ELR (cell line): ENCODE measurements at places on chromosomes 3 and 15.

DNA sequence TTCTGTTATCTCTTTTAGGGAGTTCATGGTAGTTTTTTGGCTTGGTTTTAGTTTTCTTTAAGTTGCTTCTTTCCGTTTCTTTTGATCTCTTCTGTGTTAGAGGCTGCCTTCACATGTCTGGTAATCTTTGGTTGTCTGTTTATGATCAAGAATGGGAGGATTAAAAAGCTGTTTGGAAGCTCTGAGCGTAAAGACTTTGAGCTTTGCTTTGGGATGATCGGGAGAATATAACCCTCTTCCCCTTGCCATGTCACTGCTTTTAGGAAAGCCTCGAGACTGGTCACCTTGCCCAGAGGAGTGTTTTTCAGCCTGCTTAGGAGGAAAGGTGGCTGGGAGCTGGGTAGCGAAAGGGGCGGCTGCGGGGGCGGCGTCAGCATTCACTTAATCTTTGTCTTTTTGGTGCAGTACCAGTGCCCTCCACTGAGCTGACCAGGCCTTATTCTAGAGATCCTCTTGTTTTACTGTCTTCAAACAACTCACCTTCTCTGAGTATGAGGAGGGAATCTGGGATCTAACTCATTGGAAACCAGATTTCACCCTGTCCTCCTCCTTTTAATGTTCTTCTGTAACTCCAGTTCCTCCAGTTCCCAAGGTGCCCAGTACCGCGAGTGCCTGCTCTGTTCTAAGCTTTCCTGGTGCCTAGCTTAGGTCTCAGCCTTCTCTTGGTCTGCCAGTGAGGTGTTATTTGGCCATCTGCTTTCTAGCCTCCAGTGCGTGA lies 15.5 kb downstream of the TATDN2 start:
- peak; percentile 61 for DNase-seq

DNA sequence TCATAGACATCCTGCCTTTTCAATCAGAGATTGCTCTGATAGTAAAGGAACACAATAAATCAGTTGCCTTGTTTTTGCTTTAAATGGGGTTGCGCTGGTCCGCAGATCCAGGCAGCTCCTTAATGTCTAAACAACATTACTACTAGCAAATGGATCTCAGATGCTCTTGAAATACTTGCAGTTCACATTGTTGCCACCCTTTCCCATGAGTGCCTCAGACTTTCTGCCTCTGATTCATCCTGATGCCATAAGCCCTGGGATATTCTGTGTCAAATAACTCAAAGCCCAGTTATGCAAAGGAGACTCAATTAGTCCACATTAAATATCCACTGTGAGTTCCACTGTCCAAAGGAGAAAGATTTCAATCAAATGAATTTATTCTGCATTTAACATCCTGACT lies 196.7 kb downstream of the PLCH1 start:
- DNase-seq, result peak; percentile 42

GRCh38 chr3:123319760-123320159 lies 118.0 kb downstream of the SEC22A start:
- no peak for DNase-seq

GRCh38 chr3:105255350-105255749 lies 111.4 kb upstream of the ALCAM start:
- DNase-seq, result no peak

GRCh38 chr3:85364296-85364909 lies 405.6 kb downstream of the CADM2 start:
- no peak for DNase-seq

- DNase-seq, result no peak
Observed at GRCh38 chr15:41647262-41647661, 12.9 kb upstream of the MGA start.

DNA sequence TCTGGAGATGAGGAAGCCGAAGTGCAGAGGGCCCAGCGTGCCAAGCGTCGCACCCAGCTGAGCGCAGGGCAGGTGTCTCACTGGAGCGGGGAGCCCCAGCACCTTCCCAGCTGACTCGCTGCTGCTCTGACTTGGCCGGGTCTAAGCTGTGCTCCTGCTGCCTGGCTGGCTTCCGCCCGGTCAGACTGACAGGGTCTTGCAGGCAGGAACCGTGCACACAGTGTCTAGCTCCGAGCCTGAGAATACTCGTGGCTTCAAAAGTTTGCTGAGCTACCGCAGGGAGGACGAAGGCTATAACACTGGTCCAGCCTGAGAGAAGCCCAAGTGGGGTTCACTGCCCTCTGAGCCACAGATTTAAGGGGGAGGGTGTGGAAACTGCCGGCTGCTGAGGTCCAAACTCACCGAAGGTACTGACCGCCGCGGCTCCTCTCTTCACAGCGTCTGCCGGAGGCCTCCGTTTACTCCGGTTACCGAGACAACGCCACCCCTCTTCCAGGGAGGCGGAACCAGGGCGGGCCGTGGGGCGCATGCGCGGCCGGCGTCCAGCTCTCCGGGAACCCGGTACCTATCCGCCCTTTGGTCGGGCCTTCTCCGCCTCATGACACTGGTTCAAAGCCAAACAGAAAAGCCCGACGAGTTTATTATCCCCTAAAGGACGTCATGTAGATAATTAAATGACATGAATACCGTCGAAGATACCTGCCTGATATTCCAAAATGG lies at the start of gene CFAP44:
CFAP44 (minus strand) TSS at position 443 of the 720 bp plus-strand sequence. CDS start 7,829 bp downstream, outside the sequence.
- DNase-seq, result peak; percentile 61

DNA sequence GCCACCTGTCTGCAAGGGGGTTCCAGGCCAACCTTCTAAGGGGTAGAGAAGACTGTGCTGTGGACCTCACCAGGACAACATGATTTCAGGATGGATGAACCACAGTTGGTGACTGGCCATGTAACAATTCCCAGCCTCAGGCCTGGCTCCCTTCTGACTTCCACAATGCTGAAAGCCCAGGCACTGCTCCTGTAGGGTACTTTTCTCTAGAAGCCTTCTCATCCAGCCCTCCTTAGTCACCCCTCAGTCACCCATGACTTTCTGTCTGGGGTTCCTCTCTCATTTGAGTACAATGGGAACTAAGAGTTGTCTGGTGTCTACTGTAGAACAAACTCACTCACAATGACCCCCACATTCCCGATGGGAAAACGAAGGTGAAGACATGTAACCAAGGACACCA lies 8.6 kb downstream of the ALS2CL start:
- DNase-seq, result peak; percentile 60

DNA sequence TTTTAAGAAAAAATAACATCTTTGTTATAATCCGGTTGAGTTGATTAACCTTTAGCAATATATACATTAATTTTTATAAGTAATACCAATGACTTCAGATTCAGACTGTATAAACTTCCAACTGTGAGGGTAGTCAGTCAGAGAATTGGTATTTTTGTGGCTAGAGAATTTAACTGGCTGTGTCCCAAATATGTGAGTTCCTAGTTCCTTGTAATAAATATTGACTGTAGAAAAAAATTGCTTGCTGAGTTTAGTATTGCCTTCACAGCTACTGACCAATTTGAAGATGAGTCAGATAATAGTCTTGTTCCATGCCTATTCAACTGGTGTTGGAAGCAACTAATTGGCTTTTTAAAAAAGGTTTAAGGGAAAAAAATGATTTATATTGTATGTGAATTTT lies 210.8 kb downstream of the GAP43 start:
- DNase-seq, result peak; percentile 84

DNA sequence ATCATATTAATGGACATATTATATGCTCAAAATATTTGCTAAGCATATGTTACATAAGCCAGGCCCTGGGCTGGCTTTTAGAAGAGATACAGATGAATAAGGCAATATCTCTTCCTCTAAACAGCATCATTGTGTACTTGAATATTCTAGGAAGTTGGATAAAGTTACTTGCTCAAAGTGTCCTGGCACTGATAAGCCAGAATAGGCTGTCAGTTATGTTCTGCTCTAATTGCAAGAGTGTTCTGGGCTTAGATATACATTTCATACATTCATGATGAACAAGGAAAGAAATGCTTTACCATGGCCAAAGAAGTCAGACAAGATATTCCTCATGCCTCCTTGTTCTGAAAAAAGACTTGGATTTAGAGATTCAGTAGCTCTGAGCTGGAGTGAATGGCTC lies 40.7 kb downstream of the KBTBD12 start:
- DNase-seq, result no peak

- no peak for DNase-seq
Observed at GRCh38 chr3:160460033-160460432, 10.4 kb upstream of the TRIM59 start.

DNA sequence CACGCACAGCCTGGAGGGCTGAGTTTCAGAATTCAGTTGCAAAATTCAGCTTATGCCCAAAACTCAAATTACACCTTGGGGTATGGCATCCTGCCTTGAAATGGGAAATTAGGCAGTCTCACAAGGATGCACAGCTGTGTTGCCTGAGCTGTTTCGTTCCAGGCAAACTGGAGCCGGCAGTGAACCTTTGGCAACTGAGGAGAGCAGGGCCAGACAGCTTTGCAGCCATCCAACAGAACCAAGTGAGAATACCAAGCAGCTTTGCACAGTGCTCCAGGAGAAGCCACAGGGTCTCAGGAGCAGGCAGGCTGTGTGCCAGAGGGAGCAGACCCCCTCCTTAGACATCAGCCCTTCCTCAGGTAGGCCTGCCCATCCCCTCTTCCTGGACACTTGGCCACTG lies 32.5 kb upstream of the BFSP2 start:
- no peak for DNase-seq

GRCh38 chr15:83850501-83851245 lies 196.8 kb downstream of the ADAMTSL3 start:
- no peak for DNase-seq

DNA sequence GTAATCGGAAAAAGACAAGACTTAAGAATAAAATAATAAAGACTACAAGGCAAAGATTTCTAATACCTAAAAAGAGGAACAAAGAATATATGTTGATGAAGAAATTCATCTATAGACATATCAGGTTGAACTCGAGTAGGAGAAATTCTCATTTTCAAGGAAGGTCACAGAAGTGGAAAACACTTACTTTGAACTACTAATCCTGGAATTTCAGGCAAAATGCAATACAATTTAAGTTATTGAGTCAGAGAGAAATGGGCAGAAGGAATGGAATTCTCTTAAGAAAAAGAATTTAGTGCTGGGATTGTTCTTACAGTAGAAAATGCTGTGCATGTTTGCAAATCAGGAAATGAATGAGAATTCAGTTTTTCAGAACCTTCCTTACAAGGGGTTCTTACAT lies 135.9 kb upstream of the TGFBR2 start:
- no peak for DNase-seq

DNA sequence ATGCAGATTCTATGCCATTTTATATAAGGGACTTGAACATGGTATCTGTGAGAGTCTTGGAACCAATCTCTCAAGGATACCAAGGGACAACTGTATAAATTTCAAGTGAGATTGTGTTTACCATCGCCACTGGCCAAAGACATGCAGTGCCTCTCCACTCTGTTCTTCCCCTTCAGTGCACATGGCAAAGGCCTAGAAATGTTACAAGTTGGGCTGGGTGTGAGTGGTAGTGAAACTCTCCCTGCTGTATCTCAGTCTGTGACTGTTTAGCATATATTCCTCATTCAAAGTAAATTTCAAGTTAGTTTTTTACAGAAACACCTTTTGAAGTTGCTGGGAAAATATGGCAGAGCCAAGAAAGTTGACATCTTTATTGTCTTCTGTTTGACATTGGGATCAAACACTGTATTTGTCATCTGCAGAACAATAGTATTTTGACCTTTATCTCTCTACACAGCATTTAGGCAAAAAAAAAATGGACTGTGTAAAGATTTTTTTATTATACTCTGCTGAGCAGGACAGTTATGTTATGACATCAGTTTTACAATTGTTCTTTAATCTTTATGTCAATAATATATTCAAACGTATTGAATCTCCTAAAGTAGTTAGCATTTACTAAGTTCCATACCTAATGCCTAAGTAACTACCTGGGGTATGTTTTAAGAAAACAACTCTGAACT lies 101.4 kb downstream of the CCNL1 start:
- DNase-seq, result no peak

DNA sequence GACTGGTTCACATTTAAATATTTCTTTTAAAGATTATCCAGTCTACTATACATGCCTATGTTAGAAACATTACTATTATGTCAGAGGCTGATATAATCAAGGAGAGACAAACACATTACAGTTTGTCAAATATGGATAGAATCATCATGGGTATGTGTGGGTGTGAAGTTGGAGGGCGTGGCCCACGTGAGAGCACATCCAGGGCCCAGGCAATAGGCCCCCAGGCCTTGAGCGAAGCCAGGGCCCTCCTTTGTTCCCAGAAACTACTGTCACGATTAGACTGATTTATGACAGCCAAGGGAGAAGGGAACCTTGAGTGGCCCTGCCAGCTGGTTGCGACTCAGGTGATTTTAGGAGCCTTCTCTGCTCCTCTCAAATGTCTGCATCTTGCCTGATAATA lies 26.9 kb upstream of the LDHAL6B start:
- no peak for DNase-seq

DNA sequence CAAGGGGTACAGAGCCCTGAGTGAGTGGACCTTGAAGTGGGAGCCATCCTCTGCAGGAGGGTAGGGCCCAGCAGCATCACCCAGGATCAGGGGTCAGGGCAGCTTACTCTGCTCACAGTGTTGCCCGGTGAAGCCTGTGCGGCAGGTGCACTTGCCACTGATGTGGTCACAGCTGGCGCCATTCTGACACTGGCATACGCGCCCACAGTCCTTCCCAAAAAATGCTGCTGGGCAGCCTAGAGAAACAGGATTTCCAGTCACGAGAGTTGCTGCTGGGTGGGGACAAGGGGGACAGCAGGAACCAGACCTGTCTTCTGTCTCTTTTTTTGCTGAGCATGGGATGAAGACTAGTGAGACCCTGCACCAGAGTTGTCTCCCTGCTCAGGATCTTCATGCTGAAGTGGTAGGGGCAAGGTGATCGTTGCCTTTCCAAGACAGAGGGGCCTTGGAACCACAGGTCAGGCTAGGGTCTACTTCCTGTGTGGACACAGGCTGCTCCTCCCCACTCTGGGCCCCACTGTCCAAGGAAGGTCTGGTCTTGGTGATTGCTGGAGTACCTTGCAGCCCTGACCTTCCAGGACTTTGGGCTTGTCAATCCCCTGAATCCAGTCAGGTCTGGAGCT lies 46.9 kb downstream of the RAB11A start:
- DNase-seq, result no peak

- DNase-seq, result peak; percentile 58
Observed at GRCh38 chr15:64895285-64896065, 16.2 kb upstream of the ANKDD1A start.

GRCh38 chr3:196684548-196685407 lies 27.3 kb downstream of the CEP19 start:
- peak; percentile 72 for DNase-seq

DNA sequence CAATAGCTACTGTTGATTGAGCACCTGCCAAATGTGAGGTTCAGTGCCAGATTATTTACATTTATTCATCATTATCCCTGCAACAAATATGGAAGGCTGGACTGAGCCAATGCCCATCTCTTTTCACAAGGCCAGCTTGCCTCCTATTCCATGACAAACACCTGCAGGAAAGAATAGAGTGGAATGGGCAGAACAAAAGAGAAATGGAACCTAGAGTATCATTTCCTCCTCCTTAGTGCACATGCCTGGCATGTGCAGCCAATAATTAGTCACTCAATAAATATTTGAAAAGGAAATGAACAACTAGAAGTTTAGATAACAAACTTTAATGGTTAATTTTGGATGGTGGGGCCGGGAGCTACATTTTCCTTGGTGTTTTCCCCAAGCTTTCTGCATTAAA lies 61.4 kb upstream of the MYRIP start:
- peak; percentile 6 for DNase-seq

GRCh38 chr3:60812502-60812901 lies 438.8 kb downstream of the FHIT start:
- no peak for DNase-seq
